Activated CD4-positive, alpha-beta T cell treated with anti-CD3 and anti-CD28 coated beads, Interleukin-2, amount 10 ng/mL, durations not matched to agents 7 days and 5 days (primary cell): ENCODE measurements at places on chromosomes 12 and 14. TPM values are rescaled to one million over a fixed set of nuclear protein-coding genes. Genes with fewer than 3 reads are reported as not detected.
A peak's percentile ranks its signal among the peaks of the same experiment; 100 is the strongest.

- peak; percentile 32 for DNase-seq
Measured at GRCh38 chr12:123384318-123384993, 524 bp downstream of the KMT5A start.

NEUROD4 gene
- total RNA-seq, result not detected

- no peak for DNase-seq
Measured at GRCh38 chr12:62966990-62967506, 32.1 kb upstream of the PPM1H start.

- no peak for DNase-seq
Measured at GRCh38 chr14:24207104-24207551, 1.6 kb downstream of the TSSK4 start.

GRCh38 chr12:13891902-13892301 lies 89.5 kb downstream of the GRIN2B start:
- no peak for DNase-seq

MLEC gene
- total RNA-seq, result 94.4 TPM

- DNase-seq, result peak; percentile 10
Measured at GRCh38 chr14:103593577-103593976, 30.8 kb downstream of the COA8 start.

GYS2 gene
- total RNA-seq, result not detected

GRCh38 chr14:85948153-85948552 lies 418.2 kb downstream of the FLRT2 start:
- DNase-seq, result no peak

GRCh38 chr12:127144770-127145169 lies 1122.2 kb upstream of the TMEM132C start:
- no peak for DNase-seq

- DNase-seq, result no peak
Measured at GRCh38 chr14:94307410-94307992, 14.4 kb upstream of the SERPINA10 start.

GRCh38 chr14:68657300-68658028 lies 135.4 kb downstream of the ZFP36L1 start:
- no peak for DNase-seq

SIX6 gene
- total RNA-seq, result not detected

- no peak for DNase-seq
Measured at GRCh38 chr12:50541139-50541538, 36.4 kb downstream of the DIP2B start.

GRCh38 chr12:77113971-77114370 lies 48.6 kb upstream of the E2F7 start:
- DNase-seq, result no peak

KRT2 gene
- 0.10 TPM for total RNA-seq

DNA sequence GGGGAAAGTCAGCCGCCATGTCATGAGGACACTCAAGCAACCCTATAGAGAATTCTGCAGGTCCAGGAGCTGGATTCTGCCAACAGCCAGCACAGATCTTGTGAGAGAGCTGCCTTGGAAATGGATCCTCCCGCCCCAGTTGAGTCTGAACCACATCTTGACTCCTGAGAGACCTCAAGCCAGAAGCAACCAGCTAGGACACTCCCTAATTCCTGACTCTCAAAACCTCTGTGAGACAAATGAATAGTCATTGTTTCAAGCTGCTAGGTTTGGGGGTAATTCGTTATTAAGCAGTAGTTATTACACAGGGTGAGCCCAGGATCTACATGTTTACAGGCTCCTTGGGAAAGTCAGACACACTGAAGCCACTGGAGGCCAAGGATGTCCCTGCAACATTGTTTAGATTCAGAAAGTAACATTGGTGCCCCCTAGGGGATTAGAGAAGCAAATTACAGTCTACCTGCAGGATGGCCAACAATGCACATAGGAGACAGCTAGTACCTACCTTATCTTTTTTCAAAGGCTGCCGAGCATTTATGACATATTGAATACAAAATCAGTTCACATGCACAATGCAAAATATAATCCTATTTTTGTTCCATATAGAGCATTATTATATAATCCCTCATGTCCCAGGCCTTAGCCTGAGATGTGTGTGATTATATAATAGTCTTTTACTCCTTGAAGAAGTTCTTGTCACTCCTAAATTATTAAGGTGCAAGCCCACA lies 57.9 kb upstream of the FICD start:
- peak; percentile 28 for DNase-seq

ESPL1 gene
- 125 TPM for total RNA-seq

BICDL1 gene
- total RNA-seq, result 65.9 TPM

DNA sequence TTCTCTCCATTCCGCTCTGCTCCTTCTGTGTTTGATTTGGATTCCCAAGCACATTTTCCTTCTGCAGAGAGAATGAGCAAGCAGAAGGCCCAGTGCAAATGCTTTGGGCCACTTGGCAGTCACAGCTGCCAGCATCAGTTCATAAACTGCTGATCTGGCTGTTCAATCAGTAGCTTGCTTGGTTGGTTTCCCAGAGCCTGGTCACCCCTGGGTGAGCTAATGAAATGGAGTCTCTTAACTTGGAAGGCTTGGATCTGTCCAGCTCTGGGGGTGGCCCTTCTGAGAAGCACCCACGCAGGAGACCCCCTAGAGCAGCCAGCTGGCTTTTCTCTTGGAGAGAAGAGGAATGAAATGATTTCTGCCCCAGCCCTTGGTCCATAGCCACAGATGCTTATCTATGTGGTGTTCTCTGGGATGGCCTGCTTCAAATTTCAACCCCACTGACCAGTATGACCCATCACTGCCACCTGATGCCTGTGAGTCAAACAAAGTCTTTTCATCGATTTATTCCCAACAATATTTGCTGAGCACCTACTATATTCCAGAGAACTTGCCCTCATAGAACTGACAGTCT lies 30.3 kb downstream of the FAIM2 start:
- no peak for DNase-seq

RBP5 gene
- total RNA-seq, result 0.42 TPM

GRCh38 chr12:22322091-22322490 lies 12.4 kb downstream of the ST8SIA1 start:
- DNase-seq, result no peak

DNA sequence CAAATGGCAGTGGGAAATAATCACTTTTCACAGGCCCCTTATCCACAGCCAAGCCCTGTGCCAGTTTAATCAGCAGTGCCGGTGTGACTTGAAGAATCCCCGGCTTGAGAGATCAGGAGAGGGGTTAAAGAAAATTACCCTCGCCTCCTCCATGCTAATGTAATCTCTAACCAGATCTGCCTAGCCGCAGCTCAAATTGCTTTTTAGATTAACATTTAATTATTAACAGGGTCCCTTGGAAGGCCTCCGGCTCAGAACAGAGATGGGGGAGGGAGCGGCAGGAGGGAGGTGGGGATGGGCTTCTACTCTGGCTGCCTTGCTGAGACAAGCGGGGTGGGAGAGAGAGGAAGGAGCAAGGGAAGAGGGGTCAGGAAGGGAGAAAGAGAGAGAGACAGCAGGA lies 24.0 kb downstream of the FAM222A start:
- DNase-seq, result no peak

GRCh38 chr12:14723763-14724162 lies 27.4 kb upstream of the GUCY2C start:
- peak; percentile 73 for DNase-seq

DNA sequence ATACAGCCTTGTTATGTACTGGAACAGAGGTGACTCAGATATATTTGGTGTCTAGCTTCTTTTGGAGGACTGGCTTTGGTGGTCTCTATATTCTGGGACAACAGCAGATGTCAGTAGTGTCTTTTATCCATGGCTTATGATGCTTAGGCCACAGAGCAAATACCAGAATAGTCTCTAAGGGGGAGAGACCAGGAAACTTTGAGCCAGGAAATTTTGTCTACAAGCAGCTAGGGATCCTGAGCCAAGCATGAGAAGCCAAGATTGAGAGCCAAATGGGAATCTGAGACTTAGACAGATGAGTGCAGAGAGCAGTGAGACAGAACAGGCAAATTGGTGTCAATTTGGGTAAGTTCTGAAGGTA lies 28.4 kb upstream of the PTPRR start:
- DNase-seq, result no peak

IFNG-AS1 gene
- total RNA-seq, result not detected

DNA sequence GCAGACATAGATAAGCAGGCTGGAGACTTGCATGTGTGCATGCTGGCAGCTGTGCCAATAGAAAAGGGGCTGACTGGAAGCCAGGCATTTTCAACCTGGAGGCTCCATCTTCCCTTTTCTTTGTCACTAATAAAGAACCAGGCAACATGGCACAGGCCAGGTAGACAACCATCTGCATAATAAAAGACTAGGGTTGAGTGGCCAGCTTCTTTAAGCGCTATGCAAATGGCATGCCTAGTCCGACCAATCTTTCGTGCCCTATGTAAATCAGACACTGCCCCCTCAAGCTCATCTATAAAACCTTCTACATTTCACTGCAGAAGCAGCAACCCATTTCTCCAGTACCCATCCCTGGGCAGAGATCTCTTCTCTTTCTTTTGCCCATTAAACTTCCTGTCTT lies 4.6 kb upstream of the KLRC1 start:
- no peak for DNase-seq

DNA sequence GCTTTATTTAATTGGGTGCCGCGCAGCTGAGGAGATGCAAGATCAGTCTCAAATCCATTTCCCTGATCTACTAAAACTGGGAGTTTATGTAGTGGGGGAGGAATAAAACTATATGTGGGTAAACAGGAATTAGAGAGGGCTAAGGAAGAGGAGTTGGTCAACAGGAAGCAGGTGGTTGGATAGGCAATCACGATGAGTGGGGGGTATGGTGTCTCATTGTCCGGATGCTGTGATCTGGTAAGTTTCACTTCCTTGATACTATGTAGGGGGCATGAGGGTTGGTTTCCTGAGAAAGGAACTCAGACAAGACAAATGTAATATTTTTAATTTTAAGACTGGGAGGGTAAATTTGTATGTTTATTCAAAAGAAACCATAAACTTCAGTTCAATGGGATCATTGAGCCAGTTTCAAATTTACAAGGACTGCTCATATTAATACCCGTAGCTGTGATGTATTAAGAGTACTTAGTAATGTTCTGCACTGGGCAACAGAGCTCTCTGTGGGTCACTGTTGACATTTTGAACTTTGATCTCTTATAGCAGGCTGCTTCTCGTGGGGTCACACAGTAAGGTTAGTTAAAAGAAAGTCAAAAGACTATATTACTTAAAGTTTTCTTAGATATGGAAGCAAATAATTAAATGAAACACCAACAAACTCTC lies 786.2 kb upstream of the FBXO33 start:
- no peak for DNase-seq

ADAMTS20 gene
- total RNA-seq, result not detected

AQP5 gene
- total RNA-seq, result not detected

DNA sequence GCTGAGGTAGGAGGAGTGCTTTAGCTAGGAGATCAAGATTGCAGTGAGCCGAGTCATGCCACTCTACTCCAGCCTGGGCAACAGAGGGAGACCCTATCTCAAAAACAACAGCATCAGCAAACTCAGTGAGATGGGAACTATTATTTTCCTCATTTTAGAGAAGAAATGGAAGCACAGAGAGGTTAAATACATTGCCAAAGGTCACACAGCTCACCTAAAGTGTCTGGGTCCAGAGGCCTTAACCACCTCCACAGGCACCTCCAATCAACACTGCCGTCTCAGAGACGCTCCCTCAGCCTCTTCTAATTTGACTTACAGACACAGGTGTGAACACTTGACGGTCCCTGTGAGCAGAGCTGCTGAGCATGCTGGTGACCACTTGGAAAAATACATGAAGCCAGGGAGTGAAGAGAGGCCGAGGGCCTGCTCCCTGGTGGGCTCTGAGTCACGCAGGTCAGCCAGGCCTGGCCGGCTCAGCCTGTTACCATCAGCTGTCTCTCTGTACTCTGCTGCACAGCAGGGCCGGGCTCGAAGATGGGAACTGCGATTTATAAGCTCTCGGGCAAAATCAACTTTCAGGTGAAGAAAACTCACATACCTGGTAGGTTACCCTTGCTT lies 77.5 kb upstream of the RASSF3 start:
- no peak for DNase-seq

PIK3C2G gene
- not detected for total RNA-seq

- no peak for DNase-seq
Measured at GRCh38 chr14:65879248-65880009, 466.9 kb downstream of the FUT8 start.

GRCh38 chr12:14430394-14430986 lies 65.0 kb downstream of the ATF7IP start:
- DNase-seq, result no peak

- no peak for DNase-seq
Measured at GRCh38 chr12:31651893-31652521, 7.5 kb upstream of the ETFBKMT start.

DNA sequence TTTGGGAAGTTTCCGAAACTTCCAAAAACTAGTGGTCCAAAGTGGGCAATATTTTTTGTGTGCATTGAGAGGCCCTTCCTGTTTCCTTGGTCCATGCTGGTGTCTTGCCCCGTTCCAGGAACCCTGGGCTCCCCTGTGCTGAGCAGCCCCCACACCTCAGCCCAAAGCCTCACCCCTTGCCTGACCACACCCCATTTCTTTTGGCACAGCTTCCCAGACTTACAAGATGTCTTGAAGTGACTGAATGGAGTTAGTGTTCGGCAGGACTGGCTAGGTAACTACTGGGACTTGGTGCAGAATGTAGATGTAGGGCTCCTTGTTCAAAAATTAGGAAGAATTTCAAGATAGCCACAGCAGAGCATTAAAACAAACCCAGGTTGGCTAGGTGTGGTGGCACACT lies 68.6 kb downstream of the ETV6 start:
- no peak for DNase-seq

SPX gene
- total RNA-seq, result not detected

GRCh38 chr12:29858270-29858786 lies 74.6 kb upstream of the TMTC1 start:
- DNase-seq, result no peak

DNA sequence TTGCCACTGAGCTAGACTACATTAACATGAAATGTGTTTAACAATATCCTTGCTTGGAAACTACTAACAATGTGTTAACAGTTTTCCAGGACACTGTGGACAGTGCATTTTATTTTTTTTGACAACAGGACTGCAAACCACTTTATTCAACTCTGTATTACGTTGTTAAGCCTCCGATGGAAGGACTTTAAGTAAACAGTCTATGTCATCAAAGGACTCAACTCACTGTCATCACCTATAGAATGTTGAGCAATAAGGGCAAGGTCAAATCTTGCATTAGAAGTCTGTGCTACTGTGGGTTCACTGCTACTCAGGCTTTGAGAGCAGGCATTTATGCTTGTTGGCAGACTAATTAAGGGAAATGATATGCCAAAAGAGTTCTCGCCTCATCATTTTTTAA lies 483.7 kb downstream of the FLRT2 start:
- no peak for DNase-seq

SDR9C7 gene
- total RNA-seq, result not detected

- no peak for DNase-seq
Measured at GRCh38 chr14:21382095-21382494, 1.7 kb downstream of the SUPT16H start.

DNA sequence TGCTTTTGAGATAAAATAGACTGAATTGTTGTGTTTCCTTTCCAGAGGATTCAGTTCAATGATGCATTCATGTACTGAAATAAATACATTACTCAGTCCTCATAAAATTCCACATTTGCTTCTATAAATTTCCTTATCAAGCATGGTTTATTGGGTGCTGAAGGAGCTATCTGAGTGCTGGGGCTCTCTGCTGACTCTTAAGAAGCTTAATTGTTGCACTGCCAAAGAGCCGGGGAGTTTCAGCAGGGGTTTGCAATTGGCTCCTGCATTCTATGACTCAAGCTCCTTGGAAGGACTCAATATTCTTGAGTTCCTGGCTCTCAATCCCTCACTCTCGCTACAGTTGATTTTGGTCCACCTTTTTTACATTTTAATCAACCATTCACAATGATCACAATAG lies 69.8 kb upstream of the PYGL start:
- no peak for DNase-seq

TM7SF3 gene
- 58.8 TPM for total RNA-seq

- DNase-seq, result no peak
Measured at GRCh38 chr14:105852378-105853088, 326.1 kb downstream of the TMEM121 start.
